Globus pallidus (tissue), 1 donor: ENCODE measurements at places on chromosomes 3 and 15.

- no peak for DNase-seq
Measured at GRCh38 chr3:69425249-69425648, 39.4 kb upstream of the FRMD4B start.

DNA sequence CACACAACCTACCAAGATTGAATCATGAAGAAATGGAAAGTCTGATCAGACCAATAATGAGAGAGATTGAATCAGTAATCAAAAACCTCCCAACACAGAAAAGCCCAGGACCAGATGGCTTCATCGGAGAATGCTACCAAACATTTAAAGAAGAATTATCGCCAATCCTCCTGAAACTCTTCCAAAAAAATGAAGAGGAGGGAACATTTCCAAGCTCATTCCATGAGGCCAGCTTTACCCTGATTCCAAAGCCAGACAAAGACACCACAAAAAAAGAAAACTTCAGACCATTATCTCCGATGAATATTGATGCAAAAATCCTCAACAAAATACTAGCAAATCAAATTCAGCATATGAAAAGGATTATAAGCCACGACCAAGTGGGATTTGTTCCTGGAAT lies 94.1 kb downstream of the SENP2 start:
- no peak for DNase-seq

- DNase-seq, result no peak
Measured at GRCh38 chr3:14766428-14767244, 52.1 kb upstream of the FGD5 start.

DNA sequence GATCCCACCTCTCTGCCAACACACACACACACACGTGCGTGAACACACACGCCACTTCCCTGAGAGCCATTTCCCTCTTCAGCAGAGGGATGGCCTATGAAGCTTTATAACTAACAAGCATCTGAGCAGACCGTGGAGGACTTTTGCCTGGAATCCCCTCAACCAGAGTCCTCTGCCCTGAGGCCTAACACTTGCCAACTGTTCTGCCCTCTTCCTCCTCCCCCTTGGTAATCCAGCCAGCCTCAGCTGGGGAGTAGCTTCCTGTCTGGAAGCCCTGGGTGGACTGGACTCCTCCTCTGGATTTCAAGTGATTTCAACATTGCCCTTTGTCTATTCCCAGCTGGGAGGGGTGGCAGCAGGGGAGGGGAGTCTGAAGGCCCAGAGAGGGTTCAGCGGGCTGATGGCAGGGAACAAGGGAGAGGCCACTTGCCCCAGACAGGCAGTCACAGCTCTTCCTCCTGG lies 68.4 kb upstream of the HACD2 start:
- peak; percentile 72 for DNase-seq

- DNase-seq, result no peak
Measured at GRCh38 chr15:52329987-52330386, 34.4 kb upstream of the MYO5C start.

- DNase-seq, result no peak
Measured at GRCh38 chr3:150184426-150185071, 213.9 kb upstream of the PFN2 start.

DNA sequence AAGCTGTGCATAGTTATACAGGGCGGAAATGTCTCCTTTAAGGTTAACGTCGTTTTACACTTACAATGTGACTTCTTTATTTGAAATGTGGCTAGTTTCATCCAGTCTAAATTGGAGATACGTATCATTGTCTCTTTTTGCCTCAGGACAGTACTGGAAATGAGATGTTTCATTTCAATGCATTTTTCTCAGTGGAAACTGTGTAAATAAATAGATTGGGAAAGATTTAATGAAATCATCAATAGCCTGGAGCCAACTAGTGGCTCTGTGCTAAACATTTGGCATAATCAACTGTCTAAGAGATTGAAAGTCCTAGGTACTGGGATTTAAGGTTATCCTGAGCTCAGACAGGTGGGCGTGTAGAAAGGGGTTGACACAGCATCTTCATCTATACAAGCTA lies 691.5 kb upstream of the CCDC54 start:
- DNase-seq, result no peak

DNA sequence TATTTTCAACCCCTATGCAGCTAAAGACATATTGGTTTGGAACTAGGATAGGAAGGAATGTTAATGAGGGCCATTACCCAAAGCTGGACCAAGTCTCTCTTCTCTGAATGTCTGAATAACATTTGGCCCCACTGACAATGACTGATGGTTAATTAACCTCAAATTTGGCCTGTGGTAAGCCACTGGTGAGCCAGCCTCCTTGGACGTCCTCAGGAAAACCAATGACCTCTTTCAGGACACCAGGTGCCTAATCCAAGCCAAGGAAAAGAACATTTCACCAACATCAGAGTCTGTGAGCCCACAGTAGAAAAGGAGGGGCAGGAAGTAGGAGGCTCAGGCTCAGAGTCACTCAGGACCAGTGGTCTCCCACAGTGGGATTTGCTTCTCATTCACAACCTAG lies 56.4 kb upstream of the ETV5 start:
- peak; percentile 19 for DNase-seq

GRCh38 chr3:128232376-128233178 lies 79.3 kb downstream of the EEFSEC start:
- no peak for DNase-seq

DNA sequence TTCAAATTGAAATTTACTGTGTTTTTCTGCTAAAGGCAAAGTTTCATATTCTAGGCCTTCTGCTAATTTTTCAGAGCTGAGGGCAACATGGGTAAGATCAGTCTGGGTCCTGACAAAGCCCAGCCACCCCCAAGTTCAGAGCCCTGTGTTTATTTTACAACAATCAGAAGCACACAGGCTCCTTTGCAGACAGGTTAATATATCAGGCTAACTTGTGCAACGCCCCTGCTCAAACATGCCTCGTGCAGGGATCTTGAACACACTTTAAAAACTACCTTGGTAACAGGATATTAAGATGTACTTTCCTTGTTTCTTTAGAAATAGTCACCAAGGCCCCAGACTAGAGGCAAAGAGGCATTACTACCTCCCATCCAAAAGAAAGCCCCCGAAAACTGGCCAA lies 64.0 kb downstream of the POLR2M start:
- DNase-seq, result no peak

DNA sequence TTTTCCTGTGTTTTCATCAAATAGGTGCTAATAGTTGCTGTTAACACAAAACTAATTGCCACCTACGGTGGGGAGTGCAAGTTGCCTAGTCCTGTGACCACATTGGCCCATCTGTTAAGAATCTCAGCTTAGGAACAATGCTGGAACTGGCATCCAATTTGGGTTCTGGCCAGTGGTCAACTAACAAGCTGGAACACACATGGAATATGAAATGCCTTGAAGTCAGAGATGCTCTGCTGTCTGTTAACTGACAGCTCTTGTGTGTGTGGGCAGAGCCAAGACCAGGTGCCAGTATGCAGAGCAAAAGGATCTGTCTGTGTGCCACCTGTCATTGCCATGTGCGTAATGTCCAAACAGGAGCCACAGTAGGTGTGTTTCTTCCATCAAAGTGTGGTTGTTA lies 460.8 kb downstream of the ROBO2 start:
- no peak for DNase-seq

GRCh38 chr15:75368689-75369239 lies 357 bp upstream of the MAN2C1 start:
- no peak for DNase-seq

GRCh38 chr15:40342416-40343320 lies 1.9 kb upstream of the CCDC9B start:
- DNase-seq, result no peak

GRCh38 chr3:112405845-112406244 lies 72.9 kb downstream of the CD200 start:
- DNase-seq, result no peak

GRCh38 chr3:182357928-182358327 lies 435.4 kb upstream of the ATP11B start:
- no peak for DNase-seq

GRCh38 chr3:146425341-146425740 lies 44.0 kb downstream of the PLSCR2 start:
- no peak for DNase-seq

GRCh38 chr15:98888820-98889479 lies 118.6 kb downstream of the PGPEP1L start:
- no peak for DNase-seq

DNA sequence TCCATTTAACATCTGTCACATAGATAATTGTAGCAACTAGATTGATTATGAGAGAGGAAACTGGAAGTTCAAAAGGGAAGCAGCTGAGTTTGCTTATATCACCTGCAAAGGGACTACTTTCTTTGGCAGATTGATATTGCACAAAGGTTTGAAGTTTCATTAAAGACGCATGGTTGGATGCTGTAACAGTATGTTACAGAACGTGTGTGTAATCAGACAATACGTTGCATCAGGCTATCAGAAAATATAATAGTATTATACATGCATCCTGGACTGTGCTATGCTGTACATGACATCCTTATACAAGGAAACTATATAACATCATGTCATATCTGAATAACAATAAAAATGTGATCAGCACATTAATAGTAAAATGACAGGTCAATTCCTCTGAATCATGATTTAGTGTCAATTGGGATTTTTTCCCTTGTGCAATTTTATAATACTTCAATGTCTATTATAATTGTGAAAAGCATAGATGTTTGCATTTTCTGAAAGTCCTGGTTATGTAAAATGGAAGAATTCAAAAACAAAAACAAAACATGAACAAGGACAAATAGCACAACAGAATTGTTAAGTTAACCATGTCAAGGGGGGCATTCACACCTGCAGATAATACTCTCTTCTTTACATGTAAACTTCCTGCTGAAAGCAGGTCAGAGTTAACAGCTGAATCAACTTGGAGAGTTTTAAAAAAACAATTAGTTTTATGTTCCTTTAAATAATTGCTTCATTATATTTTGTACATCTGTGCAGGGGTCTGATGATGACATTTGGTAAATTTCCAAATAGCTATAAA lies 283.2 kb upstream of the KCNH8 start:
- DNase-seq, result no peak

GRCh38 chr3:142931222-142931621 lies 32.3 kb downstream of the PAQR9 start:
- DNase-seq, result no peak

DNA sequence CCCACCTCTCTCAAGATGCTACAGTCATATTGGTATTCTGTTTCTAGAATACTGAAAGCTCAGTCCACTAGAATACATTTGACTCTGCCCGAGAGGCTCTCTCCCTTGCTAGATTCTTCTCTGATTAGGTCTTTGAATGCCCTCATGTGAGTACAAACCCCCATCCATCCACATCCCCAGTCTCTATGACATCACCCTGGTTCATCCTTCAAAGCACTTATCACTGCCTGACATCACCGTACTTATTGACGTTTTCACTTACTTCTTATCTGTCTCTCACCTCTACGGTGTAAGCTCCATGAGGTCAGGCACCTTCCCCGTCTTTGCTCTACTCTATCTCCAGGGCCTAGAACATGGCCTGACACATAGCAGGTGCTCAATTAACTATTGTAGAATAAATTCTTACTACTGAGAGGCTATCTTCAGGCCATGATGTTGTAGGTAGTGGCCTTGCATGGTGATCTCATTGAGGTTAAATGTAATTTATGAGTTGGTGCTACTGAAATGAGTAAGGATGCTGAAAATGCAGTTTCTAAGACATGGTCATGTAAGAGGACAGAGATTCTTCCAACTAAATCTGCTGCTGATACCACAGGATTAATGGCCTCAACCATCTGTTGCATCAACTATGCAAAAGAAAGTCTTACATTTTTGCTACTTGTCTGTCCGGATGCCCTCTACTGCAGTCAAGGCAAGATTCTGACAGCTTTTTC lies 26.8 kb downstream of the EOGT start:
- no peak for DNase-seq

- no peak for DNase-seq
Measured at GRCh38 chr3:127549826-127550467, 40.6 kb downstream of the TPRA1 start.

- DNase-seq, result peak; percentile 62
Measured at GRCh38 chr15:62059816-62060112, 483 bp downstream of the VPS13C start.
